Activated naive CD4-positive, alpha-beta T cell treated with Interleukin-2 at 50 U/mL for 16 hours (primary cell): ENCODE measurements at places on chromosomes 5 and 9.

DNA sequence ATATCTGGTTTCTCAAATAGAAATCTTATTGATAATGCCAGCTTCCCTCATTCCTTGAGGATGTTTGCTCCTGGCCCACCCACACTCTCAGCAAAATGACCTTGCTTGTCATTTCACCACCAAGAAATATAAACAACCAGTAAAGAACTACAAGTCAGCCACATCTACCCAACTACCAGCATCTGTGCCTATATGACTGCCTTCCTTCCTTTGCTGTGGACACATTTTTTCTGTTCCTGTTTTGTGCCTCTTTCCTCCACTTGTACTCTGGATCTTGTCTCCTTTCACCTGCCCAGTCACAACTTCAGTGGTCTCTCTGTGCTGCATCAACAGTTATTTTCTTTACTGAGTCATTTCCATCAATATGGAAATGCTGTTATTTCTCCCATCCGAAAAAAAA lies 20.3 kb downstream of the KIF2A start:
- DNase-seq: no peak

- peak; percentile 69 for DNase-seq
Observed at GRCh38 chr5:177389241-177390169, 5.3 kb downstream of the SLC34A1 start.

DNA sequence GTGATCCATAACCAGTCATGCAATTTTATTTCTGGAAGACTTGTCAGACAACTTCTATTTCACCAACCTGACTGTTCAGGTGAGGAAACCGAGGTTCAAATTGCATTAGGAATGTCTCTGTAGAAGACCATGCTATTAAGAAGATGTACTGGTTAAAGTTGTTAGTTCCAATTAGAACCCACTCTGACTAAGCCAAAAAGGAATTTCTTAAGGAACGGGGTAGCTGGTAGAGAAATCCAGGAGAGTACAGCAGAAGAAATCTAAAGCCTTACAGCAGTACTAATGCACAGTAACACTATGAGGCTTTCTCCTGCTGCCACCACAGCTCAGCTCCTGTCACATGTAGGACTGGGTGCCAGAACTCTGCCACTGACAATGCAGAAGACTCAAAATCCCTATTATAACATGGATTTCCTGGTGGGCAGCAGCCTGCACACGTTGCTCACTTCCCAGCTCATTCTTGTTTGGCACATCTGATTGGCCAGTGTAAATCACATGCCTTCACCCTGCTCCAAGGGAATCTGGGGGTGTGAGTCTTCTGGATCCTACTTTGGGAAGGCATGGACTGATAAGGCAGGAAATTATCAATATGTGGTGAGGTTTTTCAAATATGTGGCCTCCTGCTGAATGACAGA lies 37.1 kb downstream of the CAST start:
- no peak for DNase-seq

DNA sequence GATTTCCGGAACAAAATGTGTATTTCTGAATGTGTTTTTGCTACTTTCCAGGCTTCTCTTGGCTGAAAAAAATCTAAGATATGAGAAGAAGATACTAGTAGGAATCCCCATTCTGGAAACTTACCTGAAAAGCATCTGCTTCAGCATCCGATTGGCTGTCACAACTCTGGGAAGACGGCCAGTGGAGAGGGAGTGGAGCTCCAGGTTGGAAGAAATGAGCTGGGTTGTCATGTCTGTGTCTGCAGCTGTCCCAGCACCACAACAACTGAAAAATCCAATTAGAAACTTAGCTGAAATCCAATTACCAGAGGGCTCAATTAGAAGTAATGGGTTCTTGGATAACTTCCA lies 3.0 kb downstream of the PSMB7 start:
- no peak for DNase-seq

- no peak for DNase-seq
Observed at GRCh38 chr9:112887381-112887780, 3.3 kb downstream of the SLC46A2 start.

DNA sequence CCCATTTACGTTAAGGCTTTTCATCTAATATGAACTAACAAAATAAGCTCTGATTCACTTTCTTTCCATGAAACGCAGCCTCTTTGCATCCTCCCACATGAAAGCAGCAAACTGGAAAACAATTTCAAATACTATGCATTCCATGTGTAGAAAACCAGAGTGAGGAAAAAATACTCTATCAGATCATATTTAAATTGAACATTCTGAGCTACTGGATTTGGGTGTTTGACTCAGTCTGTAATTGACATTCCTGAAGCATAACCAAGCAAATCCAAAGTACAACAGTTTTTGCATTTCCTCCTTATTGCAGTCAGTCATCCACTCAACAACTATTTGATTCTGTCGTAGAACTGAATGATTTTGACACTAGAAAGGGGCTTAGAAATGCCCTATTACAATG lies 399.1 kb upstream of the NMUR2 start:
- no peak for DNase-seq

GRCh38 chr9:100368672-100369071 lies 15.9 kb upstream of the TEX10 start:
- no peak for DNase-seq

DNA sequence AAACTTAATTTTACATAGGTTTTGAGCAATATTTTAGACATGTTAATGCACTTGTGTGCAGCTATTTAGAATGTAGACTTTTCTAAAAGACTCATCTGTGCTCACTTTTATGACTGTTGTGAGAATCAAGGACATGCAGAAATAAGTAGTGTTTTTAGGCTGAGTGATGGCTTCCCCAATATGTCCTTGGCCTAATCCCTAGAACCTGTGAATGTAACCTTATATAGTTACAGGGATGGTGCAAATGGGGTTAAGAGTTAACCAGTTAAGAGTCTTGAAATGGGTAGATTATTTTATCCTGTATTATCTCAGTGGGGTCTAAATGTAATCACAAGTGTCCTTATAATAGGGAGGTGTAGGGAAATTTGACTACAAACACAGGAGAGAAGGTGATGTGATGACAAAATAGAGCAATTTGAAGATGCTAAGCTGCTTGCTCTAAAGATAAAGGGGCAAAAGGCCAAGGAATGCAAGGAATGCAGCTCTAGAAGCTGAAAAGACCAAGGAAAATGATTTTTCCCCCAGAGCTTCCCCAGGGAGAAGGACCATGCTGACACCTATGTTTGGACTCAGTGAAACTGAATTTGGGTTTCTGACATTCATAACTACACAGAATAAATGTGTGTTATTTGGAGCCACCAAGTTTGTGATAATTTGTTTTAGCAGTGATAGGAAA lies 298.0 kb upstream of the PAPPA start:
- no peak for DNase-seq

DNA sequence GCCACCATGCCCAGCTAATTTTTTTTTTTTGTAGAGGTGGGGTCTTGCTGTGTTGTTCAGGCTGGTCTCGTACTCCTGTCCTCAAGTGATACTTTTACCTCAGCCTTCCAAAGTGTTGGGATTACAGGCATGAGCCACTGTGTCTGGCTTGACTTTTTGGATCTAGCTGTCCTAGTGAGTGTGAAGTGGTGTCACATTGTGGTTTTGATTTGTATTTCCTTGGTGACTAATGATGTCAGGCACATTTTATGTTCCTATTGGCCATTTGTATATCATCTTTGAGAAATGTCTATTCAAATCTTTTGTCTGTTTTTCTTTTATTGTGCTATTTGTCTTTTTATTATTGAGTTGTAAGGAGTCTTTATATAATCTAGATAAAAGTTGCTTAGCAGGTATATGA lies 53.5 kb upstream of the MCCC2 start:
- DNase-seq: no peak

DNA sequence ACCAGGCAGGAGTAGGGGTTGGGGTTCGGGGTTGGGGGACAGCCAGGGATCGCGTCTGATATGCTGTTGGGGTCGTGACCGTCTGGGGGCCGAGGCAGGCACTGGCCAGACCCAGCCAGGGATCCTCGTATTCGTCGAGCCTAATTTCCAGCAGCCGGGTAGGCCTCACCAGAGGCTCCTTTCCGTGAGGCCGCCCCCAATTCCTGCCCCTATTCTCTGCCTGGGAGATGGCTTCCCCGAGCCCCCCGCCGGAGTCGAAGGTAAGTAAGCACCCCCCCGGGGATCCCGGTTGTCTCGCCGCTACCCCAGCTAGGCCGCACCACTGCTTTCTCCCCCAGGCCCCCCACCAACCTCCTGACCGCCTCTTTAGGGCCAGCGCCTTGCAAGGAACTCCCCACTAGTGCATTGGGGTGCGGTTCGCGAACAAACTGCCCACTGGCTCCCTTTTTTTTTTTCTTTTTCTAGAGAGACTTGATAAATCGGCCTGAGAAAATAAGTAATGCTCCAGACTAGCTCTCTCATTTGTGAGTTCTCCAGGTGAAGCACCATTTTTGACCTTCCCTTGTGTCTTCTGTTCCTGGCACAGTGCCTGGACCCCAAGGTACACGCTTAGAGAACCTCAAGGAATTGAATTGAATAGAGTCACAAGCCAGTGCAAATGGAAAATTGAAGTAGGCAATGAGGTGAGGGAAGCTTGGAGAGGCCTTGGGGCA lies 435 bp downstream of the ZNF189 start:
- peak; percentile 2 for DNase-seq

- DNase-seq: no peak
Observed at GRCh38 chr5:173679909-173680630, 63.6 kb upstream of the BOD1 start.

DNA sequence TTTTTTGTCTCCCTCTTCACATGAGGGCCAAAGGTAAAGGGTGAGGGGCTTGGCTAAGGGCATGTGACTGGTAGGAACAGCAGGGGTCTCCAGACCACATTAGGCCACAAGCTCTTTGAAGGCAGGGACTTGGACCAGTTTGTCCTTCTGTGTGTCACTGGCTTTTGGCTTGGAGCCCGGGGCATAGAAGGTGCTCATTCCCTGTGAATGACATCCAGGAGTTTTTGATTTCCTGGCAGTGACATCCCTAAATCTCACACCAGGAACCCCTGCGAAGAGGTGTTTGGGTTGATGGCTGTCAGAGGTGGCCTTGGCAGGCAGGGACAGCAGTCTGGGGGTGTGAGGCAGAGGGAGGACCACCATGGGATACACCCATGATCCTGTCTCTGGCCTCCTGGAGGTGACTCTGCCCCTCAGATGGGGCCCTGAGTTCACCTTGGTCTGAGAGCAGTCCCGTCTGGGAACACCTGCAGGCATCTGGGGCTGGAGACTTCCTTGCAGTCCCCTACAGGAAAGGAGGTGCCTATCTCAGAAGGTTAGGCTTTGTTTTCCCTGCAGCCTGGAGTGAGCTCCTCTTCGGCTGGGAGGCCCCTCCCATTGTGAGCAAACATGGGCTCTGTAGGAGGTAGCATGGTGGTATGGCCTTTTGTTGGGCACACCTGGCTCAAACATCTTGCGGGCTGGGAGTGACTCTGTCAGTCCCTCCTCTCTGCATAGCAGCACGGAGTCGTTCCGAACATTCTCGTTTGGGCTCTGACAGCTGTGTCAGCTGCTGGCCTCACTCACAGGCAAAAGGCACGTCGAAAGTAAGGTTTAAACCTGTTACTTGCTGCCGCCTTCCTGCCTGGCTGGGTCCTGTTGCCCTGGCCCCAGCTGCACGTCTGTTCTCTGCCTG lies 38.6 kb upstream of the PITX1 start:
- no peak for DNase-seq

GRCh38 chr5:109705596-109705995 lies 15.9 kb downstream of the MAN2A1 start:
- no peak for DNase-seq

- no peak for DNase-seq
Observed at GRCh38 chr5:61397238-61397637, 65.2 kb downstream of the ZSWIM6 start.

DNA sequence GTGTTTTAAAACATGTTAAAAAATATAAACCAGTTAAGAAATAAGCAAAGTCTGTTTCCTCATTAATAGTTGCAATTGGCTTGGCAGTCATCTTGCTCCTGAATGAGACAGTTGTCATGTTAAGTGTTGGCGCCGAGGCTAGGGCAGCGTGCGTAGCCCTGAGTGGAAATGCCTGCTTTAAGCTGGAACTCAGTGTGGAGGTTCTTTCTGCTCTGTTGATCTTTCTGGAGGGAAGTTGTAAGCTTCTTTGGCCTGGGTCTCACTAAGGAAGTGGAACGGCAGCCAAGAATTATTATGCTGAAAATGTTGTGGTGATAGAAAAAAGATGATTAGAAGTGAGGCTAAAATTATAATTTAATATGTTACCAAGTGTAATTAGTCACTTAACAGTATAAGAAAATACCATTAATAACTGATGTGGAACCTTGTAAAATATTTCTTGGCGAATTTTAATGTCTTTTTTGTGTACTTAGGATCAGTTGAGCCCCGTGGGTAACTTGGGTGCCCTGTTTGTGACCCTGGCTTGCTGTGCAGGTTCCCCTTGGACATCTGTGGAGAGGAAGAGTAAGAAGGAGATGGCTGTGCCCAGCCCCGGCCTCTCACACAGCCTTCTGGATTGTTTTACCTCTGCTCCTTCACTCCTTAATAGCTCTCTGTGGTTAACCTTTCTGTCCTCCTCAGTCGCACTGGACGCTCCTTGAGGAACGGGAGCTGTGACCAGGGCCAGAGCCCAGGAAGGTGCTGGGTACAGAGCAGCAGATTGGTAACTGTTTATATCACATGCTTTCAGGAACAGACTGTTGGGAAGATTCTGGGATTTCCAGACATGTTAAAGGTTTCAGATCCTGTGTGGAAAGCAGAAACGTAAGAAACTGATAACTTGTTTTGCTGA lies 31.0 kb downstream of the PCBD2 start:
- DNase-seq: no peak

DNA sequence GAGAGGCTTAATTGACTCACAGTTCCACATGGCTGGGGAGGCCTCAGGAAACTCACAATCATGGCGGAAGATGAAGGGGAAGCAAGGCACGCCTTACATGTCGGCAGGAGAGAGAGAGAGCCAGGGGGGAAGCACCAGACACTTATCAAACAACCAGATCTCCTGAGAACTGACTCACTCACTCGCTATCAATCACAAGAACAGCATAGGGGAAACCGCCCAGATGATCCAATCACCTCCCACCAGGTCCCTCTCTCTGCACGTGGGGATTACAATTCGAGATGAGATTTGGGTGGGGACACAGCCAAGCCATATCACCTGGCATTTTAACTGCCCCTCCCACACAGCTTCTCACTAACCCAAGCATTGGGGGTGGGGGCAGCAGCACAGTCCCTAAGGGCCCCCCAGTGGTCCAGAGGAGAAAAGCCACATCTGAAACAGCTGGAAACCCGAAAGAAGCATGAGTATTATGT lies 76.1 kb upstream of the ASS1 start:
- peak; percentile 41 for DNase-seq

- DNase-seq: no peak
Observed at GRCh38 chr9:114962809-114963208, 32.4 kb upstream of the TNFSF8 start.

- no peak for DNase-seq
Observed at GRCh38 chr5:91024206-91024605, 358.9 kb downstream of the ARRDC3 start.

DNA sequence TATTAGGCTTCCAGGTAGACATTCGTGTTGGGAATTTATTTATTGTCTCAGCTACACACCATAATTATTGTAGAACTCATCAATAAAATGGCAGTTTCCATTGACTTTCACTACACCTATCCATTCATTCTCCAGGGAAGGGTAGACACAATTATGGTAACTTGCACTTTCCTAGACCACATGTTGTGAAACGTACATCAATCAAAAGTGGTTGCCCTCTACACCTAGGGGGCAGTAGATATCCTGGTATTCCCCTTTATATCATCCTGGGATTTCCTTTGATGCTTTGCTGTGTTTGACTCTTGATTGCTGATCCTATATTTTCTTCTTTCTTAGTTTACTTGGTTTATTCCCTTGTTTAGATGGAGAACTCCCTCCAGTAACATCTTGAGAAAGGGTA lies 47.9 kb downstream of the ADGRV1 start:
- DNase-seq: no peak
